ENCODE measurements at places on chromosomes 13 and 19.

DNA sequence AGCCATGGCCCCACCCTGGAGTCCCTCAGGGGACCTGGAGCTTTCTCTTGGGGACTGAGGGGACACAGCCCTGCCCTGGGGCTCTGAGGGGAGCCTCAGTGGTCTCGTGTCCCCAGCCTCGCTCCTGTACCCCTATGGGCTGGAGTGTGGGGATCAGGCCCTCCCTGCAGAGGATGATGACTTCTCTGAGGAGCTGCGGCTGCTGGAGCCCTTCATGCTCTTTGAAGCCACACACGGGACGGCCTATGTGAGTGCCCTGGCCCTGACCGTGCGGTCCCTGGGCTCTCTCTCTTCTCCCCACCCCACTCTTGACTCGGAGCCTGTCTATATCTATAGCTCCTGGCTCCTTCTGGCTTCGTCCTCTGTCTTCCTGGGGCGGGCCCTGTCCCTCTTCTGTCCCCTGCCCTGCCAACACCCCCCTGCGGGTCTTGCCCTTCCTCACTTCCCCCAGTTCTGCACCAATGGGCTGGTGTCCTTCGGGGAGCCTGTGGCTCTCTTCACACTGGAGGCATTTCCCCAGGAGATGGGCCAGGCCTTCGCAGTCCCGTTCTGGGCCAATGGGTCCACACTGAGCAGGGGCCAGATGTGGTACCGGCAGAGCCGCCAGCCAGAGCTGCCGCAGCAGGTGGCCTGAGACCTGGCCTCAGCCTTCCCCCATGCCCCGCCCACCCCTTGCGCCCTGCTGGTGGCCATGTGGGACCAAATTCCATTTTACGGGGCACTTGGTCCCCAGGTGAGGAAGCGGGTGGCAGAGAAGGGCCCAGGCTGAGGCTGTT lies 33.1 kb downstream of the HPN start:
- no peak for DNase-seq

DNA sequence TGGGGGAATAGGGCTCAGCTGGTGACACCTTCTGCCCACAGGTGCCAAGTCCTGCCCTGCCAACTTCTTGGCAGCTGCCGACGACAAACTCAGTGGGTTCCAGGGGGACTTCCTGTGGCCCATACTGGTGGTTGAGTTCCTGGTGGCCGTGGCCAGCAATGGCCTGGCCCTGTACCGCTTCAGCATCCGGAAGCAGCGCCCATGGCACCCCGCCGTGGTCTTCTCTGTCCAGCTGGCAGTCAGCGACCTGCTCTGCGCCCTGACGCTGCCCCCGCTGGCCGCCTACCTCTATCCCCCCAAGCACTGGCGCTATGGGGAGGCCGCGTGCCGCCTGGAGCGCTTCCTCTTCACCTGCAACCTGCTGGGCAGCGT lies 2.1 kb downstream of the P2RY11 start:
- no peak for DNase-seq

DNA sequence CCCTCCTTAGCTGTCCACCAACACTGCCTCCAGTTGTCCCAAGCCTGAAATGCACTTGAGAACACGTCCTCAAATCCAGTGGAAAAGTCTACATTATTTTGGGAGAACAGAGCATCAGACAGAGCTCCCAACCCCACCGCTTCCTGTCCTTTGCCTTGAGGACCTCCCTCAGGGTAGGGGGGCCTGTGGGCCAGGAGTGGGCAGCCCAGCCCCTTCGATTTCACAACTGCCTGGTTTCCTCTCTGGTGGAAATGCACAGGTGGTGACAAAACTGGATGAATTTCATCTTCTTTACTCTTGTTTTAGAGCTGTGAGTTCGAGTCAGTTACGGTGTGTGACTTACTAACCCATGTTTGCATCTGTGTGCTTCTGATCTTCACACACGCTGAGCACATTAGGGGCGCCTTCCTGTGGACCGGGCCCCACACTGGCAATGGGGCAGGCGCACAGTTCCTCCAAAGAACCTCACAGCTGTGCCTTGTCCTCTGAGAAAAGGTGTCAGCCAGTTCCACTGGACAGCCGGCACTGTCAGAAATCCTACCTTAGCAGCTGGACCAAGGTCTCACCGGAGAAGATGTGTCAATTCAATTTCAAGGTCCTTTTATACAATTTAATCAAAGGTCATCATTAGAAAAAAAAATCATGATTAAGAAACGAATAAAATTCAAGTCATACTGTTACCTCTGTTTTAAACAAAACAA lies 80.2 kb downstream of the IRS2 start:
- DNase-seq = no peak

- DNase-seq = no peak
Measured at GRCh38 chr13:29817604-29818378, 32.6 kb downstream of the UBL3 start.

DNA sequence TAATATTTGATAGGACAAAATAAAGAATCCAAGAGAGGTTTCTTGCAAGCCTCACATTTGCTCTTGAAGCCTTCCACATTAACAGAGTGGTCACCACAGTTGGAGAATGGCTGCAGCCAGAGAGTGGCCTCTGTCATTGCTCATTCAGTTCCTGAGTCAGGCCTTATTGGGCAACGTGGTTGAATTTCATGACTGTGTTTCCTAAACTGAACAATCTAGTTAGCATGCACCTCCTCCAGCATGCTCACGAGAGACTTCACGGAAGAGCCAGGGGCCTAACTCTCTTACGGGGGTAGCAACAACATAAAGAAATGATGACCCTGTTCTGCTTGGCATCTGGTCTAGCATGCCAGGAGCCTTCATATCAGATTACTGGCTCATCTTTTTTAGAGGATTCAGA lies 9.6 kb upstream of the UBL3 start:
- DNase-seq = no peak

- no peak for DNase-seq
Measured at GRCh38 chr13:45820106-45820838, 31.3 kb downstream of the SIAH3 start.

GRCh38 chr13:25147638-25148401 lies 24.3 kb downstream of the AMER2 start:
- no peak for DNase-seq

DNA sequence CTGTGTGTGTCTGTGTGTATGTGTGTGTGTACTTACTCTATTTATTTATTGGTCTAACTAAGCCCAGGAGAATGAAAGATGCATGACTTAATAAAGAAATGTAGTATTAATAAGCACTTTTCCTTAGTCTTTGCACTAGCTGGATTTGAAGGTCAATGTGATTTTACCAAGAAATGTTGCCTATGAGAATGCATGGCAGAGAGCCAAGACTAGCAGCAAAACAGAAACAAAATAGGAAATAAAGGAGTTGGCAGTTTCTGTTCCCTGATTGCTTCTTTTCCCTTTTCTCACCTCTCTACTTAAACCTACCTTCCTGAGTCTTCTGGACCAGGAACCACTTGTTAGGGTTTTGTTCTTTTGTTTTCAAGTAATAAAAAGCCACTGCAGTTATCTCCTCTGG lies 286.1 kb downstream of the KCTD12 start:
- no peak for DNase-seq

- DNase-seq = no peak
Measured at GRCh38 chr13:57326532-57326931, 159.5 kb downstream of the PRR20E start.

- DNase-seq = no peak
Measured at GRCh38 chr13:44165889-44166496, 207.6 kb upstream of the SERP2 start.
